Stimulated activated CD4-positive, alpha-beta T cell treated with anti-CD3 and anti-CD28 coated beads, Interleukin-12 subunit alpha, Interleukin-12 subunit beta, amount 100 ng/mL, for 4 hours (primary cell): ENCODE measurements at places on chromosomes 4 and X.

- DNase-seq: no peak
Observed at GRCh38 chr4:25970226-25970675, 56.2 kb downstream of the SMIM20 start.

DNA sequence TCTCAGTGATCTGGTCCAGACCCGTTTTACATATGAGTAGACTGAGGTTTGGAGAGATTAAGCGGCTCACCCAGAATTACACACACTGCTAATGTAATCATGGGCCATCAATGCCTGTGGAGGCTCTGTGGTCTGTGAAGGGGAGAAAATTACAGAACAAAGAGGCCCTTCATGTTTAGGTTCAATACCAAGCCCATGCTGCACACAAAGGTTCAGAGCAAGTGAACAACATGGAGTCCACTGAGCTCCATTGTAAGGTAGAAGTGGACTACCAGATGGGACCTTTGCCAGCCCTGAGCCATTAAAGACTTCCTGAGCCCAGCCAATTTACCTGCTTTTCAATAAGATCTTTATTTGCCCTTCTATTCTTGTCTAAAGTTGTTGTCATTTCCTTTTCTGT is 109.8 kb downstream of the LUZP4 start:
- no peak for DNase-seq

GRCh38 chr4:8765084-8765483 is 106.6 kb downstream of the HMX1 start:
- no peak for DNase-seq

GRCh38 chr4:139558235-139559088 is 2.4 kb upstream of the SETD7 start:
- DNase-seq: no peak

DNA sequence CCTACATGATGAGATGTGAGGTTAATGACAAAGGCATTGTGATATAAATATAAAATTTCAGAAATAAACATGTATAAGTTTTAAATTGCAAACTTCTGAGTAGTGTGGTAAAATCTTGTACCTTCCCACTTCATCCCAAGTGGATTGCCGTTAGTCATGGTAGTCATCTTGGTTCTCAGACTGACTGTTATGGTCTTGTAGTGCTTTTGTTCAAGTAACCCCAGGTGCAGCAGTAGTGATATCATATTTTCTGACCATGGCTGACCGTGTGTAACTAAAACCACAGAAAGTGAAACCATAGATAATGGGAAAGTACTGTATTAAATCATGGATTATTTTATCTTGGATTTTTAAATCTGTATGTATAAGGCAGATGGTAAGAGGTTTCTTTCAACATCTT is 74.8 kb upstream of the SLIT2 start:
- no peak for DNase-seq

DNA sequence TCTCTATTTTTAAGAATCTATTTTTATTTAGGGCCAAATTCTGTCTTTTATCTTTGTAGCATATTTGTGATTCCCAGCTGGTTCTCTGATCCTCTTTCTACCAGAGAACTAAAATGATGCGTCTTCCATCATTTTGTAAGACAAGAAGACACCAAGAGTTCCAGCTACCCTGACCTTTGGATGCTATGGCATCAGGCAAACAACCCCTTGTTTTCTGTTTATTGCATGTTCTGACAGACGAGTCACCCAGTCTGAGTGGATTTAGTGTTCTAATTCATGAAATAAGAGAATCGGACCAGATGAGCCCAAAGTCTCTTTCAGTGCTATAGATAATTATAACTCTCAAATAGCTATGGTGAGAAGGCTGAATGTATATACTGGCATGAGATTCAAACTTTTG is 69.7 kb downstream of the ZFYVE28 start:
- DNase-seq: no peak

- DNase-seq: no peak
Observed at GRCh38 chrX:40260146-40260747, 162.5 kb upstream of the BCOR start.

- DNase-seq: no peak
Observed at GRCh38 chr4:73485085-73485484, 3.5 kb downstream of the AFM start.

GRCh38 chr4:4914059-4914820 is 54.8 kb downstream of the MSX1 start:
- DNase-seq: no peak

GRCh38 chr4:108118505-108118904 is 50.2 kb downstream of the LEF1 start:
- DNase-seq: no peak

GRCh38 chr4:53000560-53000959 is 138.4 kb downstream of the RASL11B start:
- no peak for DNase-seq
